ENCODE measurements at places on chromosomes 12 and 14. TPM values are rescaled to one million over a fixed set of nuclear protein-coding genes. Genes with fewer than 3 reads are reported as not detected.

DNA sequence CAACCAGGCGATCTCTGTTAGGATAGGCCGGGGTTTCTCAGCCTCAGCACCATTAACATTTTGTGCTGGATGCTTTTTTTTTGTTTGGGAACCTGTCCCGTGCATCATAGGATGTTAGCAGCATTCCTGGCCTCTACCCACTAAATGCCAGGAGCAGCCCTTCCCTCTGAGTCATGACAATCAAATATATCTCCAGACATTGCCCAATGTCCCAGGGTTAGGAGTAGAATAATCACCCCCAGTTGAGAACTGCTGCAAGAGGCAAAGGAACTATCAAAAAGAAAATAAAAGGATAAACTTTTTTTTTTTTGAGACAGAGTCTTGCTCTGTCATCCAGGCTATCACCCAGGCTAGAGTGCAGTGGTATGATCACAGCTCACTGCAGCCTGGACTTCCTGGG lies 76.0 kb downstream of the ACACB start:
- DNase-seq: no peak

The CRIP2 gene
- total RNA-seq: 307 TPM

GRCh38 chr14:82412545-82412944 lies 878.9 kb upstream of the SEL1L start:
- DNase-seq: no peak

The PHETA1 gene
- 14.7 TPM for total RNA-seq

- no peak for DNase-seq
These were observed 57.5 kb downstream of the EML1 start for GRCh38 chr14:99850709-99851108.

- DNase-seq: no peak
These were observed 1.9 kb upstream of the DCAF4 start for GRCh38 chr14:72924337-72924736.

GRCh38 chr14:60981633-60982455 lies 799 bp downstream of the SLC38A6 start:
- no peak for DNase-seq

- no peak for DNase-seq
These were observed 51.7 kb downstream of the ADGRD1 start for GRCh38 chr12:131005161-131006035.

DNA sequence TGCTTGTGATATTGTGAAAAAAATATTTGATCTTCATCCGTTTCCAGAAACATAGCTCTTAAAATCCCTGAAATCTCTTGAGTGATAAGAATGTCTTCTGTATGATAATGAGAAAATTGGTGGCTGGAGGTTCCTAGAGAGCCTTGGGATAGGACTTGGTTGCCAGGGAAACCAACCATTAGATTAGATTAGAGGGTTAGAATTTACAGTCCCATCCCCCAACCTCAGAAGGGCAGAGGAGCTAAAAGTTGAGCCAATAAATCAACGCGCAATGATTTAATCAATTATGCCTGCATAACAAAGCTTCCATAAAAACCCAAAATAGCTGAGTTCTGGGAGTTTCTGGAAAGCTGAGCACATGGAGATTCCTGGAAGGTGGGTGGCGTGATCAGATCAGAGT lies 10.6 kb downstream of the SEL1L start:
- DNase-seq: no peak

GRCh38 chr14:27267876-27268275 lies 670.0 kb upstream of the NOVA1 start:
- no peak for DNase-seq

The NR1H4 gene
- 1.9 TPM for total RNA-seq

GRCh38 chr14:21106498-21107282 lies 5.8 kb downstream of the TMEM253 start:
- no peak for DNase-seq

The MIPOL1 gene
- total RNA-seq: 16.8 TPM

GRCh38 chr14:33680873-33681272 lies 270.0 kb downstream of the EGLN3 start:
- DNase-seq: no peak

The ANO4 gene
- not detected for total RNA-seq

DNA sequence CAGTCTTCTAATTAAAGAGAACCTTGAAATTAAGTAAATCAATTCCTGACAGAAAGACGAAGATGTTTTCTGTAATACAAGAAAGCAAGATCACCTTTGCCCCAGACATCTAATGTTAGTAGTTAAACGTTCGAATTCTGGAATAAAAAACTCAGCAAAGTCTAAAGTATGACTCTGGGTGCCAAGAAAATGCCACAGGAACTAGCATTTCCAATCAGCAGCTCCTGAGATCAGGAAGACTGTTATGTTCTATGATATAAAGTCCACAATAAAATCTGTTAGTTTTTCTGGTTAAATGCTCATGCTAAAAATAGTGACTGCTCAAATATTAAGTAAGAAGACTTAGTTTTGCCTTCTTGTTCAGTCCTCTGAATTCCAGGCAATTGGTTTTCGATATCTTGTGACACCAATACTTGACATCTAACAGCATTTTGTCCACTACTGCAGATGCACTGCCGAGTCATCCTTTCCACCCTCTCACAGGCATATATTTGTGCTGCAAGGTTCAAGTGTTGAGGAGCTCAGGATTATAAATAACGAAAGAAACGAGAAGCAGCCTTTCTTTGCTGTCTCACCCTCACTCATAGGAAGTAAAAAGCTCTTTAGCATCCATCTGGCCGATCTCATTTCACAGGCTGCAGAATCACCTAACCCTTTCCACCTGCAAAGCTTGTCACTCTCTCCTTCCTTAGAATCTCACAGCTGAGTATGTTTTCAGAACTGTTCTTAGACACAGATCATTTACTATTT lies 32.0 kb downstream of the SSH1 start:
- no peak for DNase-seq

GRCh38 chr14:62206456-62206855 lies 444.2 kb downstream of the SNAPC1 start:
- DNase-seq: no peak

- no peak for DNase-seq
These were observed 3.4 kb downstream of the B4GALNT3 start for GRCh38 chr12:462936-463705.

The ZNF891 gene
- total RNA-seq: 5.4 TPM

All from thoracic aorta (tissue), 2 donors.